Effector memory CD4-positive, alpha-beta T cell (primary cell): ENCODE measurements at places on chromosomes 2 and 18.

GRCh38 chr2:101430156-101430555, 42.9 kb upstream of the CREG2 start:
- DNase-seq: no peak
- no peak overlapping the region for H3K4me3 ChIP-seq
- H3K27ac ChIP-seq: no peak overlapping the region
- H3K4me1 ChIP-seq: no peaks in the 10 kb centered on the region
- H3K36me3 ChIP-seq: no peaks in the 10 kb centered on the region
- H3K27me3 ChIP-seq: no peaks in the 10 kb centered on the region

DNA sequence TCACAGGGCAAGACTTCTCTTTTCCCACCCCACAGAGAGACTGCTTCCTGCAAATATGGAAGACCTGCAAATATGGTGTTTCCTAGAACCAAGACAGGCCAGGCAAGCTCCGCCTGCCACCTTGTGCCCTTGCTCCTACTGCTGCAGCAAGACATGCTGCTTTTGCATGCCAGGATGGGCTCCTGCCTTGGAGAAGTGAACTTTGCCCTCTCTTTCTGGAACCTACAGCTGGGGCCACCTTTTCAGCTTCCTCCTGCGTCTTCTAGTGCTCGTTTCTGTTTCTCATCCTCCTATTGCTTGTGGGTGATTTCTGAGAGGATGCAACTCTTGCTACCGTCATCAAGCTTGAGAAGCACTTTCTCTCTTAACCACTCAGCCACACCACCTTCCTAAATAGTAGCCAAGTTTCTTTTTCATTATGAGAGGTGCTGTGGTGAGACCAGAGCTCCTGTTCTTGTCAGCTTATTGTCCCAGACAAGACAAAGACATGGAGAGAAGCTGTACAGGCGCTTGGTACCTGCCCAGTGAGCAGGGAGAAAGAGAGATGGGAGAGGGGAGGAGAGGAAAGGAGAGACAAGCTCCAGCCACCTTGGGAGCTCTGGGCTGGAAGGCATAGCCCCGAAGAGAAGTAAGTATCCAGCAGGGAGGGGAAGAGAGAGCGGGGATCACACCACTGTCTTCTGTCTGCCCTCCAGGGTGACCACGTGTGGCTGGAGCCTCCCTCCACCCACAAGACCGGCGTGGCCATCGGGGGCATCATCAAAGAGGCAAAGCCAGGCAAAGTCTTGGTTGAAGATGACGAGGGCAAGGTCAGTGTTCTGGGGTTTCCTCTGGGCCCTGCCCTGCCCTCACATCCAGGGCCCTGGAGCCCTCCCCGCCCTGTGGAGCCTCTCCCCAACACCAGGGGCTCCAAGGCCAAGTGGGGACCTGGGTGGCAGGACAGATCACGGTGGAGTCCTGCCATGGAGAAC, 28.3 kb downstream of the MYO7B start:
- no peak for DNase-seq
- H3K27me3 ChIP-seq: peaks cover 2% of the 10 kb centered on the region
- no peak overlapping the region for H3K4me3 ChIP-seq
- H3K27ac ChIP-seq: no peak overlapping the region
- no peaks in the 10 kb centered on the region for H3K36me3 ChIP-seq
- no peaks in the 10 kb centered on the region for H3K4me1 ChIP-seq

DNA sequence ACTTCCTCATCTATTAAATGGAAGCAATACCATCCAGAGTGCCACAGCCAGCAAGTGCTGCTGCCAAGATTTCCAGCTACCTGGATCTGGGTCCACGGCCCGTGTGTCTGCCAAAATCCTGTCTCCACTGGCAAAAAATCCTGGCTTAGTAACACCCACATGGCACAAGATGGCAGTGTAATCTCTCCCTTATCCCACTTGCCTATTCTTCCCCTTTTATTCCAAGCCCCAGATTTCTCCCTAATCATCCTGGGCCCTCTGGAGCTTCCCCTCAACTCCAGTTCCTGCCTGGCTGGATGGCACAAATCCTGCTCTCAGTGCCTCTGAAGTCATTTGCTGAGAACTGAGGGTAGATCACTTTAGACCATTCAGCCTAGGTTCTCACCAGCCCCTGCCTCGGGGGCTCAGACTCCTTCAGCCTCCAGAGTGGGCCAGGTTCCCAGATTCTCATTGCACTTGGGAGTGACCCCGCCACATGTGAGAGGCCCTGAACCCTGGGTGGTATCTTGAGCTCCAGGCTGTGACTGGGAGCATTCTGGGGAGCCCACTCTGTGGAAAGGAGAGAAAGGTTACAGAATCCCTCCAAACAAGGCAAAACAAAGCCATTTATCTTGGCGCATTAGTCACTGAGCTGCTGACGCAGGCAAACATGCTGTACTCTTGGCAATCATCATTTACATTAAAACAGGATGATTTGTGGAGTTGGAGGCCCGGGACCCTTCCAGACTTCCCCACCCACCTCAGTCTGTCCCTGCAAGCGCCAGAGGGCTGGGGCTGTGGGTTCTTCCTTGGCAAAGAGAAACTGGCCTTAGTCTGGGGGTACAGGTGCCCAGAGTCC, 325.8 kb downstream of the DYSF start:
- no peak overlapping the region for H3K27ac ChIP-seq
- DNase-seq: no peak
- H3K27me3 ChIP-seq: no peaks in the 10 kb centered on the region
- no peaks in the 10 kb centered on the region for H3K4me1 ChIP-seq
- no peaks in the 10 kb centered on the region for H3K36me3 ChIP-seq
- no peak overlapping the region for H3K4me3 ChIP-seq

DNA sequence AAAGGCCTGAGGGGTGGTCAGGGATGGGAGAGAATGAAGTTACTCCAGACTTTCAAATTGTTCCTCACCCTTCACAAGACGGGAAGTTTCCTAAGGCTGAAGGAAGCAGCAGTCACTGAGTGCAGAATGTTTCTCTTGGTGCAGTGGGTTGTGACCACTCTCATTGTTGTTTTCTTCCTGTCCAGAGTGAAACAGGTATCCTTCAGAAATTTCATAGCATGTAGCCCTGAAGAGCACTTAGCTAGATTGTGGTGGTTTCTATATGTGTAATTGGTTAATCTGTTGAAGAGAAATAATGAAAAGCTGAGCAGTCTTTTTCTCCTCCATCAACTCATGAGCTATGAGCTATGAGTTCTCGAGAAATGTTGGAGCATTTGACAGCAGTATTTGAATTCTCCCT, 96.8 kb downstream of the GPD2 start:
- no peaks in the 10 kb centered on the region for H3K27me3 ChIP-seq
- no peak overlapping the region for H3K27ac ChIP-seq
- H3K4me3 ChIP-seq: no peak overlapping the region

DNA sequence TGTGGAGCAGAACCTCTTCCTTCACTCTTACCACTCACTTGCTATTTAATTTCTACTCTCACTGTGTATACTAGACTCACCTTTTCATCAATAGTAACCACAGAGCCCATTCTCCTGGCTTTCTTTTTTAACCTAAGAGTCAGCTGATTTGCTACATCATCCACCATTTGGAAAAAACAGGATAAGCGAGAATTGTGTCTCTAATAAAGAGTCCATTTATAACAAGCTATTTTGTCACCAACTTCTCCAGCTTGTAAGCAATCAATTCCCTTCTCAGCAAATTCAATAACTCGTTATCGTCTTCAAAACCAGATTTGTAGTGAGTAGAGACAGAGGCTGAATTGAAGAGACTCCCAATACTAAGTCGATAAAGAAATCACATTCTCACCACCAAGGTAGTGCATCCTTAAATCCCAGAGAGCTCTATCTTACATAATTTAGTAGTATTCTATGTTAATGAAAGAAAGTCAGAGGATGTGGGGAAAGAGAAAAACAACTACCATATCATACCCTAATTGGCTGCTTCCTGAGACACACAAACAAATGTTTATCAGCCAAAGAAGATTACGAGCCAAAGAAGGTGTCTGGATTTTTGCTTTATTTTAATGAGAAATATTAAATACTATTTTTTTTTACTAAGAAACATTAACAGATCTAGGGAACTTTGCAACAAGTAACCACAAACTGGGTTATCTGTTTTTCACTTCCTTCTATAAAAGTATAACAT, 52.5 kb upstream of the SPTBN1 start:
- H3K27ac ChIP-seq: no peak overlapping the region
- DNase-seq: no peak
- no peak overlapping the region for H3K4me3 ChIP-seq
- H3K27me3 ChIP-seq: no peaks in the 10 kb centered on the region
- peaks cover 4% of the 10 kb centered on the region for H3K4me1 ChIP-seq
- H3K36me3 ChIP-seq: no peaks in the 10 kb centered on the region

GRCh38 chr2:215272918-215273317, 38.9 kb upstream of the ATIC start:
- no peak overlapping the region for H3K4me3 ChIP-seq
- H3K4me1 ChIP-seq: no peaks in the 10 kb centered on the region
- no peaks in the 10 kb centered on the region for H3K36me3 ChIP-seq
- no peaks in the 10 kb centered on the region for H3K27me3 ChIP-seq
- DNase-seq: no peak

- H3K4me3 ChIP-seq: no peak overlapping the region
- H3K27ac ChIP-seq: no peak overlapping the region
- H3K36me3 ChIP-seq: no peaks in the 10 kb centered on the region
- H3K4me1 ChIP-seq: no peaks in the 10 kb centered on the region
- no peak for DNase-seq
These were observed 120.9 kb downstream of the TWIST2 start for GRCh38 chr2:238968616-238969384.

DNA sequence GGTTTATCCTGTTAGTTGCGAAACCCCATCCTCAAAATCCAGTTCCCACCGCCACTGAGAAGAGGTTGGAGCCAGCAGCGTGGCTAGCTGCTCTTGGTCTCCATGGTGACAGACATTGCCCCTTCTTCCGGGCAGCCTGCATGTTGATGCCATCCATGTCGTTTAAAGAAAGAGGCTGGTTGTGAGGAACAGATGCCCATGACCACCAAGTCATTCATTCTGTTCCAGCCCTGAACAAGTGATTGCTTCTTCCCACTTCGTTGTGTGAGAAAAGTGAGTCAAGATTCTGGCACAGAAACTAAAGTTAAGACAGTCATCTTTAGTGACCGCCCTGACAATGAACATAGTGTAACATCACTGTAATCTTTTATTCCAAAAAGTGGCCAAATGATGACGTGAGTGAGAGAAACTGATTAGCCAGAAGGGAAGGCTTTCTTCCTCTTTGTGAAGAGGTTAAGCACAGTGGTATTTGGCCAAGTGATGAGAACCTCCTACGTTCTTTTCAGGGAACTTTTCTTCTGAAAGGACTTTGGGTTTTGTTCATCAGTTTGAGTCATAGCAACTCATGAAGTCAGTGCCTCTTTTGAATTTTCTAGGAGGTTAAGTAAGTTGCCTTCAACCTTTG, 272.5 kb downstream of the GALR1 start:
- no peaks in the 10 kb centered on the region for H3K27me3 ChIP-seq
- no peaks in the 10 kb centered on the region for H3K4me1 ChIP-seq
- H3K27ac ChIP-seq: no peak overlapping the region
- no peaks in the 10 kb centered on the region for H3K36me3 ChIP-seq
- H3K4me3 ChIP-seq: no peak overlapping the region

- H3K4me3 ChIP-seq: no peak overlapping the region
- no peak for DNase-seq
- no peaks in the 10 kb centered on the region for H3K27me3 ChIP-seq
- H3K4me1 ChIP-seq: no peaks in the 10 kb centered on the region
These were observed 1.9 kb downstream of the PIEZO2 start for GRCh38 chr18:11147371-11147951.

GRCh38 chr2:121613774-121614173, 35.5 kb downstream of the CLASP1 start:
- no peak overlapping the region for H3K27ac ChIP-seq
- H3K36me3 ChIP-seq: no peaks in the 10 kb centered on the region
- no peaks in the 10 kb centered on the region for H3K27me3 ChIP-seq
- H3K4me1 ChIP-seq: no peaks in the 10 kb centered on the region
- no peak for DNase-seq
- no peak overlapping the region for H3K4me3 ChIP-seq

- H3K4me3 ChIP-seq: no peak overlapping the region
- no peak overlapping the region for H3K27ac ChIP-seq
- no peaks in the 10 kb centered on the region for H3K27me3 ChIP-seq
- no peak for DNase-seq
- no peaks in the 10 kb centered on the region for H3K4me1 ChIP-seq
- no peaks in the 10 kb centered on the region for H3K36me3 ChIP-seq
These were observed 868.8 kb downstream of the EPHA4 start for GRCh38 chr2:220703279-220703678.

DNA sequence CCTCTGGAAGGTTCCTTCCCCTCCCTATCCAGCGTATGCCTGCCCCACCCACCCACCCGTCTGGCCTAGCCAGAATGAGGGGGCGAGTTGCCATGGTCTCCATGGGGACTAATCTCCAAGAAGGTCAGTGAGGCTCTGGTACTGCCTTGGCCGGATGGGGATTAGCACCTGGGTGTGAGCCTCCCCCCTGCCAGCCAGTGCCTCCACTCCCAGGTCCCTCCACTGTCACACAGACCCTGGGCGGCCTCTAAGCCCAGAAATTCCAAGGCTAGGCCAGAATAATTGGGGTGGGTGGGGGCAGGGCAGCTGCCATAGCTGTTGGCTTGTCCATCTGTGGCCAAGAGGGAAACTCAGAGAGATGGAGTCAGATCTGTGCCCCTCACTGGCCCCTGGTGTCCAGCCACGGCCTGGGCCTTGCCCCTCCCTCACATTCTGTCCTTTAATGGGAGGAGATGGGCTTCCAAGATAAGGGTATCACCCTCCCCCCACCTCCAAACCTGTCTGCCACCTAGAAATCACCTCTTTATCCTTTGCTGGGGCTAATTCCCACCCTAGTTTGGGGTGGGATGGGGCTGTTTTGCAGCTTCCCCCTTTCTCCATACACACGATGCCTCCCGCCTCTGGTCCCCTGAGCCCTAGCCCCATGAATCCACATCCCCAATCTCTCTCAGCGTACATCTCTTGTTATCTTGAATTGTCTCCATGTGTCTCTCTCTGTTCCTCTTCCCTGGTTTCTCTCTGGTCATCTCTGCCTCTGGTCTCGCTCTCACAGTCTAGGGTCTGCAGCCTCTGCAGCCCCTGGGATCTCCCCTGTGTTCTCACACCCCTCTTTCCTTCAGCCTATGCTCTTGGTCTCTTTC, 6.0 kb upstream of the CRYBA2 start:
- H3K4me1 ChIP-seq: peaks cover 31% of the 10 kb centered on the region
- peaks cover 73% of the 10 kb centered on the region for H3K27me3 ChIP-seq
- H3K4me3 ChIP-seq: no peak overlapping the region
- H3K36me3 ChIP-seq: no peaks in the 10 kb centered on the region
- no peak overlapping the region for H3K27ac ChIP-seq

GRCh38 chr2:24049485-24050021, at the start of gene FKBP1B:
Gene FKBP1B, plus strand, starts transcription at chr2:24049741. Its CDS starts 109 bp downstream, at chr2:24049850.
- peak; percentile 40 for DNase-seq
- peaks cover 15% of the 10 kb centered on the region for H3K27me3 ChIP-seq
- H3K27ac ChIP-seq: peak within 1 kb of the TSS; percentile 18
- no peaks in the 10 kb centered on the region for H3K36me3 ChIP-seq
- H3K4me3 ChIP-seq: peak within 1 kb of the TSS; percentile 64
